Activated T-helper 2 cell treated with anti-CD3 and anti-CD28 coated beads, Interferon-gamma antibody, Interleukin-2, Interleukin-4, amounts not matched to agents 10 μg/mL and 5 μg/mL and 100 μg/mL, durations not matched to agents 14 hours and 24 hours and 36 hours (primary cell): ENCODE measurements at places on chromosomes 11 and 22.

GRCh38 chr11:60504219-60504905, 10.8 kb upstream of the MS4A13 start:
- DNase-seq, result no peak

DNA sequence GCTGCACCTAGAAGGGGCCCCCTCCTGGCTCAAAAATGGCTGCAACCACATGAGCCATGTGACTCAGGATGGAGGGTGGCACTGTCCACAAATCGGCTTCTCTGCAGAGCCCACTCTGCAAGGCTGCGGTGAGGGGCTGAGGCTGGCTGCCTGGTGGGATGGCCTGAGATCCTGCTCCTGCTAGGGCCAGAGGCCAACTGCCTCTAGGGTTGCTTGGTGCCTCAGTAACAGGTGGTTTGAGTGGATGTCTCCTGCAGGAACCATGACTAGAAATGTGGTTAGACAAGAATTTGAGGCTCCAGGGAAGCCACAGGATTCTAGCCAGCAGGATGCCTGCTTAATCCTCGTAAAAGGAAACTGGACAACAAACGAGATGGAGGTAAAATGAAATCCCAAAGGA, 17.1 kb downstream of the PATZ1 start:
- no peak for DNase-seq

DNA sequence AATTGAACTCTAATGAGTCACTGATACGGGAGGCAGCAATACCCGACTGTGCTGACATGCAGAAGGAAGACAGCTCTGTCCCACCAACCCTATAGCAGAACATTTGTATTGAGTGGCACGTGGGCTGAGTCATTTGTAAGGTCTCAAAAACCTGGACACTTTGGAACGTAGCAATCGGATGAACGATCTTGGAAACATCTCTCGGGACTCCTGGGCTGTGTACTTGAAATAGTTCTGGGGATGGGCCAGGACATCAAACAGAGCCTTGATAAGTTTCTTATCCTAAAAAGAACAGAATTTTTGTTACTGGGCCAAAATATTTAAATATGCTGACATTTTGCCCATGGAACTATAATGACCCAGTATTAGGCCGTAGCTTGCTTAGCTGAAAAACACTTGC, 17.1 kb upstream of the NRIP3 start:
- DNase-seq, result no peak

DNA sequence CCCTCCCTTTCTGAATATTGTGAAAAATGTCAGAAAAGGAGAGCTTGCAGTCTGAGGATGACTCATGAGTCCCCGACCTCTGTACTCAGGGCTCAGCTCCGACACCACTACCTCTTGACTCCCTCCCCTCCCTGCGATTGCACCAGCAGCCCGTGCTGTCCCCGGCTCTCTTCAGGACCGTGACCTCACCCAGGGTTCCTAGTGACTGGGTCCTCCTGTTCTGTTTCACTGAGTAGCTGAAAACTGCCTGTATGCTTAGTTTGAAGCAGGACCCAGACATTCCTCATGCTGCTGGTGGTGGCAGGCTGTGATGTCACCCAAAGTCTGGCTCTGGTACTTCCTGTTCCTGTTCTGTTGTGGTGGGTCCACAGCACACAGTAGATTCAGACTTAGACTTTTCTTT, 11.7 kb downstream of the PHRF1 start:
- peak; percentile 60 for DNase-seq

DNA sequence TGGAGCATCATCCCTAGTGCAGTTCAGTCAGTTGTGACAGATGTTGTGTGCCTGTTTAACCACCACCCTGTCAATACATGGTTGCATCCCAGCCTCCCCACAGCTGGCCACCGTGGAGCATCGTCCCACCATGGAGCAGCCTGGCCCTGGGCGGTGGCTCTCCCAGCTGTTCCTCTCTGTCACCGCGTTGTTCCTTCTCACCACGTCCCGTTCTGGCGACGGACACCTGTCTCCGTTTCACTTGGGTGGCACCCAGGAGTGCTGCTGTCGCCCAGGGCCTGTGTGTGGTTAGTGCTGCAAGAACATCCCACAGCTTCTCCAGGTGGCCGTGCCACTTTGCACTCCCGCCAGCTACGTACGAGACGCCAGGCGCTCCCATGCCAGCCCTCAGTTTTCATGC, 26.5 kb downstream of the MUC6 start:
- no peak for DNase-seq

GRCh38 chr11:85748455-85748891, 62.5 kb downstream of the SYTL2 start:
- no peak for DNase-seq

- no peak for DNase-seq
Measured at GRCh38 chr22:42414565-42415303, 17.5 kb downstream of the NFAM1 start.

DNA sequence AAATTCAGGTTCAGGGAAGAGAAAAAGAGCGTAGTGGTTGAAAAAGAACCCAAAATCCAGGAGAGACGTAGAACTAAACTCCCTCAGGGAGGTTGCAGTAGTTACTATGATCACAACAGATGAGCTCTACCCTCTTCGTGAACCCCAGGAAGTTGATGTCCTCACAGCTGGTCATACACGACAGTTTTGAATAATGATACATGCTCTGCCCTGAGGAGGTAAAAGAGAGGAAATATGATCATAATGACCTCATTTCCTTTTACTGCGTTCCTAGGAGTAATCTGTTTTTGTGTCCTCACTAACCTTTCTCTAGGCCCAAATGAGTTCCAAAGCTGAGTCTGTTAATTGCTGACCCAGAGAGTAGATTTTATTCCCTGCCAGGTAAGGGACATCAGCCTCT, 1.3 kb downstream of the PATE2 start:
- DNase-seq, result no peak

DNA sequence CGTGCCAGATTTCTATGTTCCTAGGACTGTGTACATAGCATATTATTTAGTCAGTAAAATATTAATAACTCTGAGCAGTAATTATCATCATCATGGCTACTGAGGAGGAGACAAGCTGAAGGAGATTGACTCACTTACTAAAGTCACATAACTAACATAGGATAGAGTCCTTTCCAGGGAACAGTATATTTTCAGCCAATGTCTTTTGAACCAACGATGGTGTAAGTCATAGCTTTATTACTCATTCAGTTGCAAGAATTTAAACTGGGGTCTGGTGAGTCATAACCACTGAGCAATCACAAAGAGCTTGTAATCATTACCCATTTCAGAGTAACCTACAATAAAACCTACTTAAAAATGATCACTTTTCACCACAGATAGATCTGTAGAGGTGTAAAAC, 1564.8 kb upstream of the TENM4 start:
- DNase-seq, result no peak

DNA sequence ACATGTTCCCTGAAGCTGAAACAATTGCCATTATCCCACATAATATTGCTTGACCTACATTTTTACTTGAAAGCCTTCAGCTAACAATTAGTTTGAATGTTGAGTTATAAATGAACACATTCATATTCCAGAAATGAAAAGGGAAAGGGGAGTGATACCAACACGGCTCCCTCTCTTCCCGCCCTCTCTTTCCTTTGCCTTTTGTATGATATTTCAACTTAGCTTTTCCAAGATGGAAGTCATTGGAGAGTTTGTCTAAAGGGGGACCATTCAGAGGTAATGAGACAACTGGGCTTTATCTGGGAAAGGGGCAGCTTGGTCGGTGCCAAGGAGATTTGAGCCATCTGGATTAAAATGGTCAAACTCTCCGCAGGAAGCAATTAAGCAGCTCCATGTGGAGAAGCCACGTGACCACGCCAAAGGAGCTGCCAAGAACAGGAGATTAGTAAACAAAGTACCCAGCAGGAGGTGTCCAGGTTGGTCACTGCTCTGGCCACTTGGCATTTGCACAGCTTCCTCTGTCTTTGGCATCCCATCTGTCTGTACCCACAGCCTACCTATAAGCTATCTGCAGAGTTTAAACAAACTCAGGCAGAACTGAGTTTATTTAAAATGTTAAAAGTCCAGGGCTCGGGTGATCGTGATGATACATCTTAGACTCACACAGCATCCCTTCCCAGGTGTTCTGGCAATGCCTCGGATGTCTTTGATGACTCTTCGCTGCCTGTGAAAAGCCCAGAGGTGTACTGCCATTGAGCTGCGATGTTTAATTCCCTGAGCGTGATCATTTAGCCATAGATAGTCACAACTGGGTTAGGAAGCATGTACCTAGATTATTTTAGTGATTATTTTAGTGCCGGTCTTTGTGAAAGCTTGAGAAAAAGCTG, 735.9 kb downstream of the NTM start:
- DNase-seq, result no peak

DNA sequence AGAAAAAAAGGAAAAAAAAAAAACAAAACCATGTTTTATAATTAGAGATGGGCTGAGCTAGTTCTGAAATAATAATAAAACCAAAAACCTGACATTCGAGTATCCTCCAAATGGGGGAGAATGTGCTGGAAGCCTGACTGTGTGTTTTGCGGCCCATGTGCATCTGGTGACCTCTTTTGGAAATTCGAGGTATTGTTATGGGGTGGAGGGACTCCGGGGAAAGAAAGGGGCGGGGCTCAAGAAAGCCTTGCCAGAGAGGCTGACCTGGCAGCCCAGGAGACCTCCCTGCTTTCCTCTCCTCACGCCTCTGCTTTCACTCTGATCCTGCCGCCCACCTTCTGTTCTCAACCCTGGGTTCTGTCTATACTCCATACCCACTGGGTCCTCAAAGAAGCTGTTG, 72.9 kb downstream of the CTTN start:
- no peak for DNase-seq

- DNase-seq, result no peak
Measured at GRCh38 chr11:133175103-133175502, 357.2 kb downstream of the OPCML start.

- no peak for DNase-seq
Measured at GRCh38 chr22:17097701-17098100, 12.9 kb downstream of the IL17RA start.

- no peak for DNase-seq
Measured at GRCh38 chr22:45884201-45885062, 92.5 kb downstream of the WNT7B start.

GRCh38 chr11:10514202-10514601, 26.8 kb downstream of the RNF141 start:
- no peak for DNase-seq

GRCh38 chr11:128195057-128195751, 392.2 kb downstream of the ETS1 start:
- peak; percentile 26 for DNase-seq

DNA sequence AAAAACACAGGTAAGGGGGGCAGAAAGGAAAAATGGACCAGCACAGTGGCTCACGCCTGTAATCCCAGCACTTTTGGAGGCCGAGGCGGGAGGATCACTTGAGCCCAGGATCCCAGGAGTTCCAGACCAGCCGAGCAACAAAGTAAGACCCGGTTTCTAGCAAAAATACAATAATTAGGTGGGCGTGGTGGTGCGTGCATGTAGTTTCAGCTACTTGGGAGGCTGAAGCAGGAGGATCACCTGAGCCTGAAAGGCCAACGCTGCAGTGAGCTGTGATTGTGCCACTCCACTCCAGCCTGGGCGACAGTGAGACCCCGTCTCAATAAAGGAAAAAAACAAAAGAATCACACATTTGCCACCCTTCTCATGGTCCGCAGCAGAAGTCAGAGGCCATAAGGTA, 519.4 kb downstream of the BRD1 start:
- no peak for DNase-seq

- DNase-seq, result no peak
Measured at GRCh38 chr22:46187862-46188261, 37.5 kb downstream of the PPARA start.

GRCh38 chr11:116515664-116516184, 257.1 kb downstream of the BUD13 start:
- no peak for DNase-seq

DNA sequence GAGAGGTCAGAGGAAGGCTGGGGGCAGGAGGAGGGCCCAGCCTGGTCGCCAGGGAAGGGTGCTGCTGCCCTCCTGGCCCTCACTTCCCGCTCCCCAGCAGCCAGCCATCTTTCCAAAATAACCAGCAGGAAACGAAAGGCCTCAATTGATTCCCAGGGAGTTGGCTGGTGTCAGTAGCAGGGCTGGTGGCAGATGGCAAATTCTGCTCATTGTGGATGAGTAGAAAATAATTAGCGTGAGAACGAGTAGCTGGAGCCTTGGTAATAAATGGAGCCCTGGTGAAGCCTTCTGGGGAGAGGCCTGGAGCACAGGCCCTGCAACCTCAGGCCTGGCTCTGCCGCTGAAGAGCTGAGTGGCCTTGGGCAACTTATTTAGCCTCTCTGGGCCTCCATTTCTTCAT, 31.3 kb downstream of the DAGLA start:
- DNase-seq, result no peak

DNA sequence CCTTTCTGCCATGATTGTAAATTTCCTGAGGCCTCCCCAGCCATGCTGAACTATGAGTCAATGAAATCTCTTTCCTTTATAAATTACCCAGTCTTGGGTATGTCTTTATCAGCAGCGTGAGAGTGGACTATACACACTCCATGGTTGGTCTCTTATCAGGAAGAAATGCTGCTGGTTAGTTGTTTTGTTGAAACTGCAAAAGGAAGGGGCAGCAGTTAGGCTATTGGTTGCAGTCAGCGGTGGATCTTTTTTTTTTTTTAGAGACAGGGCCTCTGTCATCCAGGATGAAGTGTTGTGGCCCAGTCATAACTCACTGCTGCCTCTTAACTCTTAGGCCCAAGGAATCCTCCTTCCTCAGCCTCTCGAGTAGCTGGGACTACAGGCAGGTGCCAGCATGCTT, 51.7 kb downstream of the HSD17B12 start:
- DNase-seq, result no peak

DNA sequence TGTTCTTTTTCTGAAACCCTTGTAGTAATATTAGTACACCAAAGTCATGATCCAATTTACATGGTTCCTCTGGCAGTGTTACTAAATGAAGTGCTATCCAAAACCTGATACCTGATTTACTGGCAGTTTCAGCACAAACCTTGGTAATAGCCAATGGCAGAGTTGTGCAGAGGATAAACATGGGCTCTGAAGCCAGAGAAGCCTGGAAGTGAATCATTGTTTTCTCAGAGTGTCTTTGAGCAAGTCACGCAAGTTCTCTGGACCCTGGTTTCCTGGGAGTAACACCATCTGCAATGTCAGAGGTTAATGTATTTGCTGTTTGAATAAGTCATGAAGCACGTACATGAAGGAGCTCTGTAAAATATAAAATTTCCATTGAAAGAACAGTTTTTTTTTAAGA, 222.3 kb upstream of the NARS2 start:
- DNase-seq, result no peak

GRCh38 chr11:70424765-70425344, 26.5 kb downstream of the CTTN start:
- no peak for DNase-seq

GRCh38 chr11:134124660-134125451, 56.0 kb downstream of the JAM3 start:
- no peak for DNase-seq

DNA sequence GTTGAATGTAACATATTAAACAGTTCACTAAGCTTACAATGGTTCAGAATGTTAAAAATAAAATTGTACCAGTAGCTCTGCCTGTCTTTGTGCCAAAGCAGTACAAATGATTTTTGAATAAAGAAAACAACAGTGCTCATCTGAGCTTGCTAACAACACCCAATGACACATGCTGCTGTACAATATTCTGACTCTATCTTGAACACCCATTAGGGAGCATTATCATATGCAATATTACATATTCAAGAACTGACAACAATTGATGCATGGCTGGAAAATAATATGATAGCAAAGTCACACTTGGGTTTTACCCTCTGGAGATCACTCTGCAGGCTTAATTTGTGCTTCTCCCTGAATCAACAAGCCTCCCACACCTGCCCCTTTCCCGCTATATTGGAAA, 953.7 kb downstream of the OPCML start:
- DNase-seq, result no peak
